Activated CD8-positive, alpha-beta T cell treated with anti-CD3 and anti-CD28 coated beads for 36 hours (primary cell): ENCODE measurements at places on chromosomes 11 and 22.
A peak's percentile ranks its signal among the peaks of the same experiment; 100 is the strongest.

DNA sequence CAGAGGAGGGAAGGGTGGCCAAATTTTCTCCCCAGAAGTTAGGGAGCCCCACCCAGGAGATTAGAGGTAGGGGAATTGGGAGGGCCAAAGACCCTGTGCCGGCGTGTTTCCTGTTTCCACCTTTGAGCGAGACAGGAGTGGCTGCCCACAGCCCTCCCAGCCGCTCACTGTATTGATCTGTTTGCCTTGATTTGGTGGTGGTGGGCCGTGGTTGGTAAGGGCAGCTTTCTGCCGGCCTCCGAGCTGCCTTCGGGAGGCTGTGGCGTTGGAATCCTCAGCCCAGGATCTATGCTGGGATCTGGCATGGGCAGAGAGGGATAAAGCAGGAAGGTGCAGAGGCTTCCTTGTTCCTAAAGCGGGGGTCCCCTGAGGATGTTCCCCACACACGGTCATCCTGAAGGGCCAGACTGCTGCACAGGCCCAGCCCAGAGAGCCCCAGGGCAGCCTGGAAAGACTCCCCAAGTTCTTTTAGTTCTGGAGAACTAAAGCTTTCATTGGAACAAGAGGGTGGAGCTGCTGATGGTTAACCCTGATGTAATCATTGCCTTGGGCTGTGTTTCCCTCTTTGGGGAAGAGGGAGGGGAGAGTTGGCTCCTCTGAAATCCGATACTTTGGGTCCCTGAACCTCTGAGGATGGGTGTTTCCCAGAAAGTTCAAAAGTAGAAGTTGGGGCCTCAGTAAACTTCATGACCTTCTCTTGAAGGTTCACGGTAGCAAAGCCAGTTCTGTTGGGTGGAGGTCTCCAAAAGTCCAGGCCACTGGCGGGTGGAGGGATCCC lies 7.2 kb downstream of the FAM83F start:
- H3K36me3 ChIP-seq, result no peaks in the 10 kb centered on the region
- H3K4me1 ChIP-seq, result no peaks in the 10 kb centered on the region
- no peak overlapping the region for H3K27ac ChIP-seq
- DNase-seq, result no peak

DNA sequence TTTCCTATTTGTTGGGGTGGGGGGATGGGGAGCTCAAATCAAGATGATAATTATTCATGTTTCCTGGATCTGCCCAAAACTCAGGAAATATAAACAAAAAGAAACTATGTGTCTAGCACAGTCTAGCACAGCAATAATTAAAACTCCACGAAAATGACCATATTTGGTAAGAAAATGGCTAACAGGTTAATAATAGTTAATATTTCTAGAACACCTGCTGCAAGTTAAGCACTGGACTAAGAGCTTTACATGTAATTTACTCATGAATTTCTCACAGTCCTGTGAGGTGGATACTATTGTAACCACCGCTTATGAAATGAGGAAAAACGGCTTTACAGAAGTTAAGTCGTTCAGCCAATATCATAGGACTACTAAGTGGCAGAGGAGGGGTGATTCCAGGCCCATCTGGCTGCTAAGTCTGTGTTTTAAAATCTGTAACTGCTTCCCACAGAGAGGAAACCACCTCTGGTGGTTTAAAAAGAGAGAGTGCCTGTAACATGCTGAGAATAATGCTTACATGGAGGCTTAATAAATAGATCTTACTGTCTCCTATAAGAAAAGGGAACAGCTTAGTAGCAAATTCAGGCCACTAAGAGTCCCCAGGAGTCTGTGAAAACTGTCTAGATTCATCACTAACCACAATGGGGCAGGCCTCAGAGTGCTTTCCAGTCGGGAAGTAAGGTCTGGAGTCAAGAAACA lies 11.0 kb upstream of the AMOTL1 start:
- H3K4me1 ChIP-seq, result no peaks in the 10 kb centered on the region
- H3K27ac ChIP-seq, result no peak overlapping the region
- DNase-seq, result no peak
- H3K4me3 ChIP-seq, result no peak overlapping the region
- no peaks in the 10 kb centered on the region for H3K36me3 ChIP-seq

DNA sequence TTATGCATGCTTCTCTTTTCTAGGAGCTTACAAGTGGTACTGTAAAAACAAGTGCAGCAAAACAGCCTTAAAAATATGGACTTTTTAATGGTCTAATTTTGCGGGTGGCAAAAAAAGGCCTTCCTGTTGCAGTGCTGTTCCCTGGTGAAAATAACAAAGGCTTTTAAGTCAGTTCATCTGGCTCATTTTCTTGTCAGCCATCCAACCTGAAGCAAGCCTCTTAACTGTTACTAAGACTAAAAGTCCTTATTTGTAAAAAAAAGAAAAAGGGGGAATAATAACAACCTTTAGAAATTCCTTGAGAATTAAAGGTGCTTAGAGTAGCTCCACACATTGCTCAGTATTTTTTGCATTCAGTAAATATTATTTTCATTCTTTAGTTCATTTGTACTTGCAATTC lies 200.5 kb upstream of the CHORDC1 start:
- H3K4me3 ChIP-seq, result no peak overlapping the region
- DNase-seq, result no peak
- H3K36me3 ChIP-seq, result no peaks in the 10 kb centered on the region
- H3K4me1 ChIP-seq, result no peaks in the 10 kb centered on the region

DNA sequence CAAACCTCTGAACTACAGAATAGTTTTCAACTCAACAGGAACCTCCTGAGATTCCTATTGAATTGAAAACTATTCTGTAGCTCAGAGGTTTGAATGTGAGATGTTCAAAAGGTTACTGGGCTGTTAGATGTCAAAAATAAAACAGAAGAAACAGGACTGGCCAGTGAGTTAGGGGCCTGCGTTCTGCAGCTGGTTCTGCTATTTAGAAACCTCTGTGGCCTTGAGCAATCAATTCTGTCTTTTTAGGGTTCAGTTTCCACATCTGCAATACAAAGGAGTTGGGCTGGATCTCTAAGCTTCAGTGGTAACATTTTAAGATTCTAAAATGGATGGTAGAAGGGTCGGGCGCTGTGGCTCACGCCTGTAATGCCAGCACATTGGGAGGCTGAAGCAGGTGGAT lies 55.8 kb downstream of the CLMP start:
- no peaks in the 10 kb centered on the region for H3K27me3 ChIP-seq
- no peak for DNase-seq
- no peak overlapping the region for H3K4me3 ChIP-seq
- no peaks in the 10 kb centered on the region for H3K36me3 ChIP-seq
- H3K4me1 ChIP-seq, result no peaks in the 10 kb centered on the region

DNA sequence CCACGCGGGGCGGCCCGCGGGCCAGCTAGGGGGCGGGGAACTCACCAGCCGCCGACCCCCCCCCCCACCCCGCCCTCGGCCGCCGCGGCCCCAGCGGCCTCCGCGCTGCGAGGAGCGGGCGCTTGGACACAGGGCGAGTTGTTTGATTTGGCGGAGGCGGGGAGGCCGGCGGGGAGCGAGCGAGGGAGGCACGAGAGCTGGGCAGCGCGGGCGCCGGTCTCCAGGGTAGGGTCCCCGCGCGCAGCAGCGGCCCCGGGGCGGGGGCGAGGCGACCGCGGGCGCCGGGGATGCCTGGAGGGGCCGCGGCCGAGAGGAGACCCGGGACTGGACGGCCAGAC lies 64.4 kb downstream of the NAV2 start:
- H3K4me1 ChIP-seq, result peaks cover 9% of the 10 kb centered on the region
- peaks cover 48% of the 10 kb centered on the region for H3K27me3 ChIP-seq
- no peak overlapping the region for H3K27ac ChIP-seq
- H3K4me3 ChIP-seq, result peak overlapping the region; percentile 45

GRCh38 chr11:65442842-65443331 lies 20.3 kb downstream of the NEAT1 start:
- peaks cover 47% of the 10 kb centered on the region for H3K4me1 ChIP-seq
- no peak overlapping the region for H3K4me3 ChIP-seq
- H3K27ac ChIP-seq, result peak overlapping the region; percentile 53
- no peak for DNase-seq

DNA sequence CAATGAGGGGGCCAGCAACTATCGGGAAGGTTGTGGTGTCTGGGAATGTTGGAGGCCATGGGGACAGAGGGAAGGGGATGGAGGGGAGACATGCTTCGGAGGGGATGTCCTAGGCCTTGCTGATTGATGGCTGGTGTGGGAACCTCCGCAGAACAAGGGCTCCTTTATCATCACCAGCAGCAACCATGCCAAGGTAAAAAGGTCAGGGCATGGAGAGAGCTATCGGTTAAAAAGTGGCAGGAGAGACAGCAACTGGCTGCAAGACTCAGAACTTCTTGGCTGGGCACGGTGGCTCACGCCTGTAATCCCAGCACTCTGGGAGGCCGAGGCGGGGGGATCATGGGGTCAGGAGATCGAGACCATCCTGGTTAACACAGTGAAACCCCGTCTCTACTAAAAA lies 3.0 kb downstream of the GSTT4 start:
- no peaks in the 10 kb centered on the region for H3K4me1 ChIP-seq
- peaks cover 2% of the 10 kb centered on the region for H3K27me3 ChIP-seq
- no peak for DNase-seq

DNA sequence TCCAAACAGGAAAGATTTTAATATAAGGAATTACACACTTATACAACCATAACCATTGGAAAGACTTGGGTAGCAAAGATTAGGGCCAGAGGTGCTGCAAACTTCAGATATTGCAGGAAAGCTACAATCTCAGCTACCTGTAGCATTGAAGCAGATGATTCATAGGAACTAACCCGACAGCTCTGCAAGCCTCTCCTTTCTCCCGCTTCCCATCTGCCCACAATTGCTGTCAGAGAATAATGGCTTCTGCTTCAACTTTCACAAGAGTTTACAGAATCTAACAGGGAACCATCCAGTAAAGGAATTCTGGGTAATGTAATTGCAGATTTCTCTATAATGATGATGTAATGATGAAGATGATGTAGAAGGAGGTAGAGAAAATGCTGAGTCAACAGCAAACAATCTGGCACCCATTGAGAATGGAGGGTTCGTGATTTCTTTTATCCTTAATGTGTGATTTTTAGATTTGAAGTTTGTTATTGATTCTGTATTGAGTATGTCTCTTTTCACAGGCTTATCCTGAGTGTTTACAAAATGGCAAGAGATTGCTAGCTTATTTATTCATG lies 70.8 kb upstream of the USP47 start:
- H3K36me3 ChIP-seq, result no peaks in the 10 kb centered on the region
- DNase-seq, result no peak
- peaks cover 13% of the 10 kb centered on the region for H3K27me3 ChIP-seq
- no peak overlapping the region for H3K27ac ChIP-seq
- H3K4me3 ChIP-seq, result no peak overlapping the region
